ENCODE measurements at places on chromosomes 12 and 14.

DNA sequence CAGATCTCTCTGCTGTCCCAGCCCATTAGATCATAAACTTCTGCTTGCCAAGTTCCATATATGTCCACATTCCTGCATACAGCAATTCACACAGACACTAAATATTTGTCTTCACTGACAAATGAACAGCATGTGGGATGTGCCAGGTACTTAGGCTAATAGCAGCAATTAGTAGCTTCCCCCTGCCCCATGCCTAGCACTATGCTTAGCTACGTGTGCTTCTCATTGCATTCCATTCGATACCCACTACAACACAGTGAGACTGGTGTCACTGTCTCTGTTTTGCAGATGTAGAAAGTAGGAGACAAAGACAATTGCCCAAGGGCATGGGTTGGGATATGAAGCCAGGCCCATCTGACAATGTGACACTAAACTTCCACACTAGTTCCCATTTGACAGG is 308.4 kb downstream of the BCL11B start:
- no peak for DNase-seq

DNA sequence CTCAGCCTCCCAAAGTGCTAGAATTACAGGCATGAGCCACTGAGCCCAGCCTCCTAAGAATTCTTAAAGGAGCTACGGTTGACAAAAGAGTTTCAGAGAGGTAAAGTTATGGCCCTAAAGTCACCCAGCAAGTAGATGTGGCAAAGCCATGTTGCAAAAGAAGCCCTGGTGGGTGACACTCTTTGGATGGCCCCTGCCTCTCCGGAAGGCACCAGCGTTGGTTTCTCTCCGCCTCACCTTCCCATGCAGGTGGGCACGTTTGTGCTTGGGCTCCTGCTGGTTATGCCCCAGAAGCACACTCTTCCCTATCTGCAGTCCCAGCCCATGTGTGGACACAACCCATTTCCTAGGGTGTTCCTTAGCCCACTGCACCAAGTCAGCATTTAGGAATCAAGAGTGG is 9.5 kb upstream of the SERPINA3 start:
- no peak for DNase-seq

DNA sequence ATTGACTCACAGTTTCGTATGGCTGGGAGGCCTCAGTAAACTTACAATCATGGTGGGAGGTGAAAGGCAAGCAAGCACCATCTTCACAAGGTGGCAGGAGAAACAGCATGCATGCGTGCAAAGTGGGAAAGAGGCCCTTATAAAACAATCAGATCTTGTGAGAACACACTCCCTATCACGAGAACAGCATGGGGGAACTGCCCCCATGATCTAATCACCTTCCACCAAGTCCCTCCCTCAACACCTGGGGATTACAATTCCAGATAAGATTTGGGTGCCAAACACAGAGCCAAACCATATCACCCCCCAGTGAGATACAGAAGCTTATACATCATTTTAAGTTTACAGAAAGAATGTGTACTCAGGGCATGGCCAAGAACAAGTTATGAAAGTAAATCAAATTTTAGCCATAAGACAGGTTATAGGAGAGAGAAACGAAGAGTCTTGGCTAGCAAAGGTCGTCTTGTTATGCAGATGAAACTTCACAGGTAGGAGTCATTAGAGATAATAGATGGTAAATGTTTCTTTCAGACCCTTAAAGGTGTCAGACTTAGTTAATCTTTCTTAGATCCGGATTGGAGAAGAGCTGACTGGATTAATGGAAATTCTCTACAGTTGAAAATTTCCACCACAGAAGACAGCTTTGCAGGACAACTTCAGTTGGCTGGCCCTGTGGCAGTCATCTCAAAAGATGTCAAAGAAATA is 79.8 kb upstream of the SEL1L start:
- no peak for DNase-seq

- DNase-seq, result no peak
These were observed 891 bp downstream of the SPRYD4 start for GRCh38 chr12:56469007-56469930.

GRCh38 chr14:36967892-36968555 is 204.4 kb downstream of the SLC25A21 start:
- DNase-seq, result no peak

DNA sequence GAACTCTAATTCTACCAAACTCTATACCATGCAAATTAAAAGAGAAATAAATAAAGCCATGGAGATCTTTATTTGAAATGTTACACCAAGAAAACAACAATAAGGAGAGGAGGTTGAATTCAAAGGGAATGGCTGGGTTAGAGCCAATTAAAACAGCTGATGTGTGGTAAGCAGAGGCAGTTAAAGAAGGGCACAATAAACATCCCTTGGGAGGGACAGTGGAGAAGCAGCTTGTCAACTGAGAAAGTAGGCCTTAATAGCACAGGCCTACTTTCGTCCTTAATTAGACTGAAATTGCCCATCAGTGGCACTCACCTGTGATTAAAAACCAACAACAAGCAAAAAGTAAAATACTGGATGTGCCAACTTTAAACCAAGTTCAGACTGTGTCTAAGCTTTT is 16.3 kb upstream of the NAV3 start:
- no peak for DNase-seq

DNA sequence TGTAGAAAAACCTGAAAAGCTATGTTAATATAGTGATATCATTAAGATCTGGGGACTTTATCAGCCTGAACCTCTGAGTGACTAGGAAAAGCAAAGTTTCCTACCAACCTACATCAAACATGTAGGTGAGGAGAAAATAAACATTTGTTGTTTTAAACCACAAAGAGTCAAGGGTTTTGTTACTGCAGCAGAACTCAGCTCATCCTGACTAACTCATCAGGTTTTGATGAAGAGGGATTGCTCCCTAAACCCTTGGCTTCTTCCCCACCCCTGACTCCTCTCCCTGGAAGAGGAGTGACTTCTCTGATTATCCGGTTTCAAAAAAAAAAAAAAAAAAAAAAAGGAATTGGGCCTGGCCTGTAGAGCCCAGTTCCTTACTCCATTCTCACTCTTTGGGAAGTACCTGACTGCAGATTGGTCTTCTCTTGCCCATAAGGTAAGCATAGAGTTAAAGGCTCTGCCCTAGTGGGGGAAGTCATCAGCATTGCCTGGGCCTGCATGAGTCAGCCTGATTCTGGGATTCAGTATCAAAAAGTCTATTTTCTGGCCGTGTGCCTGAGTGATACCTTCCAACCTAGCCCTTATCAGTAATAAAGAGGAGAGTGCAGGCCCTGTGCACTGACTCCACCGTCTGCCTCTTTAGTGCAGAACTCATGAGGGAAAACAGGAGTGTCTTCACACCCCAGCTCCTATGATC is 16.9 kb downstream of the BDKRB1 start:
- DNase-seq, result no peak

DNA sequence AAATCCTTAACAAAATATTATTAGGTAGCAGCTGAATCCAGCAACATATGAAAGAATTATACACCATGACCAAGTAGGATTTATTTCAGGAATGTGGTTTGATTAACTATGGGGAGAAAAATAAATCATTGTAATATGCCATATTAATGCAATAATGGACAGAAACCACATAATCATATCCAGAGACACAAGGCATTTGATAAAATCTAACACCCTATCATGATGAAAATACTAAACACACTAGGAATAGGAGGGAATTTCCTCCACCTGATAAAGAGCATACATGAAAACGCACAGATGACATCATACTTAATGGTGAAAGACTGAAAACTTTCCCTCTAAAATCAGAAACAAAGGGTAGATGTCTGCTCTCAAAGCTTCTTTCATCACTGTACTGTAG is 238.9 kb downstream of the PHLDA1 start:
- DNase-seq, result no peak

DNA sequence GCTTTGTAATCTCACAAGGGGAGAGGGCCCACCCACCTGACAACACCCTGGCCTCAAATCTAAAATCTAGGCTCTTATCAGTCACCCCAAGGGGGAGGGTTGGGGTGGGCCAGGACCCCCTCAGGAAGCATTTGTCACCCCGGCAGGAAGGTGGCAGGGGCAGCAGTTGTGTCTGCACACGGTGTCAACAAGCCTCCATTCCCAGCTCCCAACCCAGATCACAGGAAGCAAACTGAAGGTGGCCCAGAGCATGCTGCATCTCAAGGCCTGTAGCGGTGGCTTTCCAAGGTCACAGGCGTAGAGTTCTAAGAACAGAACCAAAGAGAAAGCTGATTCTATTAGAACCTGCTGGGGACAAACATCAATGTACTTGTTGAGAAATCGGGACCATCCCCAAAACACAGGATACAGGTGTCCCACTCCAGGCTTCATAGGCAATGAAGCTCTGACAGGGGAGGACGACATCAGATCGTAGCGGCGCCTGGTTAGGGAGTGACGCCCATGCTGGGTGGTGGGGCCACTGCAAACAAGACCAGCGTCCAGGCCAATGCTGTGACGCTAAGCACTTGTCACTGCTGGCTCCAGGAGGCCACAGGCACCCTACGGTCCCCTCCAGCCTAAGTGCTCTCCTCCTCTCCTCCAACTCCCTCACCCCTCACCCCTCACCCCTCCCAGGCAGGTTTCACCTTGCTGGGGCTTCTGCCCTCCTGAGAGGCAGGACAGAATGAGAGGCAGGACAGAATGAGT is 52.9 kb downstream of the CCDC88C start:
- no peak for DNase-seq

DNA sequence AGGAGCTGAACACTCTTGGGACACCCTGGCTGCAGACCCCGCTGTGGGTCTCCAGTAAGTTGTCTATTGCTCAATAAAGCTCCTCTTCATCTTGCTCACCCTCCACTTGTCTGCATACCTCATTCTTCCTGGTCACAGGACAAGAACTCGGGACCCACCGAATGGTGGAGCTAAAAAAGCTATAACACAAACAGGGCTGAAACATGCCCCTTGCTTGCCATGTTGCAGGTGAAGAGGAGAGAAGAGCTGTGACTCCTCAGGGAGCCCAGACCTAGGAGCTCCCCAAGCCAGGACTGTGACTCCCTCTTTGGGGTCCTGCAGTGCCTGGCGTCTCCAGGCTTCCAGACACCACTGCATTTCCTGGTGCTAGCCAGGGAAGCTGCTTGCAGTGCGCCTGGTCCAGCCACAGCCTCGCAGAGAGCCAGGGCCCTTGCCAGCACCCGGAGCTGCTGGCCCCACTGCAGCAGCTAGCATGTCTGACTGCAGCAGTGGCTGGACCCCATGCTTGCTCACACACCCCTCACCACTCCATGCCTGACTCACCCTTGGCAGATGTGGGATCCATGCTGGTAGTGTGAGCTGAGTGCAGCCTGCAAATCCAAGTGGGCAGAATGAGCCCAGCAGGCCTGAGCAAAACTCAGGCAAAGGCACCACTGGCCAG is 37.1 kb upstream of the OR5AU1 start:
- no peak for DNase-seq

DNA sequence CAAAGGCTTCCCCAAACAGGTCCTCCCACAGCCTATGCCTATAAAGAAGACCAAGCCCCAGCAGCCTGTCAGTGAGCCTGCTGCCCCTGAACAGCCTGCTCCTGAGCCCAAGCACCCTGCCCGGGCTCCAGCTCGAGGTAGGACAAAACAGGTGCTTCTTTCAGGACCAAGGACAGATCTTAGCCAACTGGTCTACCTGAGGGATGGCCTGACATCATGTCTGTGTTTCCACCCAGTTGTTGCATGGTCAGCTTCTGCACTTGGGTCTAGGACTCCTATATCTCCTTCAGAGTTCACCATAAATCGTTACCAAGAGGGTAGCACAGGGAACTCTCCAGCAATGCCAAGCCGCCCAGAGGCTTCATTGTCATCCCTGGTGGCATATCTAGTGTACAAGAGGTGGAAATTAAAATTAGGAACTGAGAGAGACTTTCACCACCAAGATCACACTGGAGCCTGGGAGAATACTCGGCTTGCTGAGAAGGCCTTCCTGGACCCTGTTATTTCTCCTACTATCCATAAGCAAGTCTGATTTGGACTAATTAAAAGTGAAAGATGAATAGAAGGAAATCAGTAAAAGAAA is 38.2 kb upstream of the OAS1 start:
- no peak for DNase-seq

GRCh38 chr12:31959701-31960391 is 631 bp downstream of the RESF1 start:
- peak; percentile 39 for DNase-seq

DNA sequence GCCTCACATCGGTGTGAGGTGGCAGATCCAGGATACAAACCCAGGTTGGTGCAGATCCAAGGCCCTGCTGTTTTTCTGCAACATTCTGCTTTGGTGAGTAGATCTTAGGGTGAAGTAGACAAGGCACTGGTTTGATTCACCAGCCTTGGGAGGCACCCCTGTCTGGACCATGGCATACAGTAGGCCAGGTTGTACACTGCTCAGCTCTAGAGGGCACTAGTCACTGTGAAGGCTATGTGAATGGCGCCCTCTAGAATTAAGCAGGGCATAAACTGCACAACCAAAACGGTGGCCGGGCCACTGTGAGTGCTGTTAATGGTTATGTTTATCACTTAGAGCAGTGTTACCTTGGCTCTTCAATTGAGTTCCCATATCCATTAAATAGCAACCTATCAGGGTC is 280.6 kb upstream of the PWP1 start:
- no peak for DNase-seq

- no peak for DNase-seq
These were observed 3.1 kb upstream of the OR4N2 start for GRCh38 chr14:19800282-19801117.

GRCh38 chr14:33941718-33942117 is 9.2 kb downstream of the EGLN3 start:
- DNase-seq, result no peak

DNA sequence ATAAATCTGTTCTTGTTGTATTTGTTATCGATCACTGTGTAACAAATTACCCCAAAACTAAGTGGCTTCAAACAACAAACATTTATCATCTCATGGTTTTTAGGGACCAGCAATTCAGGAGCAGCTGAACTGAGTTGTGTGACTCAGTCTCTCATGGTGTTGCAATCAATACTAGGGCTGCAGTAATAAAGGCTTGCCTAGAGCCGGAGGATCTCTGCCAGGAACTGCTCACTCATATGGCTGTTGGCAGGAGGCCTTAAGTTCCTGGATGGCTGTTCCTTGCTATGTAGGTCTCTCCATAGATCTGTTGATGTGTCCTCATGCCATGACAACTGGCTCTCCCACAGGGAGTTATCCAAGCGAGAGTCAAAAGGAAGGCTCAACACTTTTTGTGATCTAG is 3.8 kb upstream of the PSMC6 start:
- no peak for DNase-seq

- DNase-seq, result no peak
These were observed 21.5 kb downstream of the YLPM1 start for GRCh38 chr14:74784634-74785033.

DNA sequence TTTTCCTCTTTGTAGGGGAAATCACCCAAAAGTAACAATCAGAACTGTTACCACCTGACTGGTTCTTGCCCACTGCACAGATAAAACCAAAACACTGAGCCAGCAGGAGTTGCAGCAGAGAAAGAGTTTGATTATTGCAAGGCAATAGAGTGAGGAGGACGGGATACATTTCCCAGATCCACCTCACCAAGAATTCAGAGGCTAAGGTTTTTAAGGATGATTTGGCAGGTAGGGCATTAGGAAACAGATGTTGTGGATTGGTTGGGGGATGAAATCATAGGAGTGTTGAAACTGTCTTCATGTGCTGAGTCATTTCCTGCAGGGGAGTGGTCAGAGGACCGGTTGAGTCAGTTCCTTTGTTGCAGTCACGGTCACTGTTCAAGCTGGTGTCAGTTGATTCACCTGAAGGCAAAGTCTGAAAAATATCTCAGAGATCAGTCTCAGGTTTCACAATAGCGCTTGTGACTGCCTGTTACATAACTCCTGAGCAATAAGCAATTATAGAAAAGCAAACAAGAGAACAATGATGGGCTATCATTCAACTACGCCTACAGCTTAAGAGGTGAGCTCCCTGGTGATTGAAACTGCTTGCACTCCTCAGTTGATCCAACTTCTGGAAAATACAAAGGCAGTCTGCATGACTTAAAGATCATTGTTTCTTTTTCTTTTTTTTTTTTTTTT is 20.3 kb upstream of the AMN1 start:
- DNase-seq, result no peak

All from stimulated activated CD8-positive, alpha-beta memory T cell treated with anti-CD3 and anti-CD28 coated beads, Interleukin-7, amount 100 ng/mL, for 48 hours (primary cell).